IPS DF 6.9 (cell line): ENCODE measurements at places on chromosomes 11 and 22.

- H3K27me3 ChIP-seq, result no peaks in the 10 kb centered on the region
- no peak for DNase-seq
- no peak overlapping the region for H3K27ac ChIP-seq
Observed at GRCh38 chr11:95365348-95365747, 134.3 kb upstream of the SESN3 start.

DNA sequence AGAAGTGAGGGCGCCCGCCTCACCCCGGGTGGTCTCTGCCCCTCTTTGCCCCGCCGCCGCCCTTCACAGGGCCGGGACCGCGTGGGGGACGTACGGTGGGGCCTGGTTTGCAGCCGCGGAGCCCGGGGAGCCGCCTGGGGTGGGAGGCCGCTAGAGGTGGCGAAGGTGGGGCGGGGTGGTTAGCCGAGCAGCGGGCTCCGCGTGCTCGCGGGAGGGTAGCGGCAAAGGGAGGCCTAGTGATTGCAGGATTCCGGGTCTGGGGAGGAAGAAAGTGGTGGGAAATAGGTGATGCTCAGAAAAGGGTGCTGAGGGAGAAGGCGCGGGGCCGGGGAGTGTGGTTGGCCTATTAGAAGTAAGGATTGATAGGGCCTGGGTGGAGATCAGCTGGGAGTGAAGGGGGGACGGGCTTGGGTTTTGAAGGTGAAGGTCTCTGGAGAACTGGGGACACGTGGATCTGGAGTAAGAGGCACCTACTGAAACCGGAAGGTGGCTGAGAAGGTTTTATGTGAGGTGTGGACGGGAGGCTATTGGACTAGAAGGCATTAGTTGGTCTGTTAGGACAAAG, 571 bp downstream of the FAR1 start:
- no peak overlapping the region for H3K27ac ChIP-seq
- no peak for DNase-seq
- H3K36me3 ChIP-seq, result no peaks in the 10 kb centered on the region
- H3K4me3 ChIP-seq, result peak overlapping the region; percentile 70; the same call in 1 of the 2 replicates

- H3K4me1 ChIP-seq, result peaks cover 2% of the 10 kb centered on the region; the same call in 1 of the 2 replicates
- no peak for DNase-seq
- H3K4me3 ChIP-seq, result no peak overlapping the region
- no peaks in the 10 kb centered on the region for H3K36me3 ChIP-seq
- no peak overlapping the region for H3K27ac ChIP-seq
Observed at GRCh38 chr11:84645988-84646694, 981.0 kb downstream of the DLG2 start.

DNA sequence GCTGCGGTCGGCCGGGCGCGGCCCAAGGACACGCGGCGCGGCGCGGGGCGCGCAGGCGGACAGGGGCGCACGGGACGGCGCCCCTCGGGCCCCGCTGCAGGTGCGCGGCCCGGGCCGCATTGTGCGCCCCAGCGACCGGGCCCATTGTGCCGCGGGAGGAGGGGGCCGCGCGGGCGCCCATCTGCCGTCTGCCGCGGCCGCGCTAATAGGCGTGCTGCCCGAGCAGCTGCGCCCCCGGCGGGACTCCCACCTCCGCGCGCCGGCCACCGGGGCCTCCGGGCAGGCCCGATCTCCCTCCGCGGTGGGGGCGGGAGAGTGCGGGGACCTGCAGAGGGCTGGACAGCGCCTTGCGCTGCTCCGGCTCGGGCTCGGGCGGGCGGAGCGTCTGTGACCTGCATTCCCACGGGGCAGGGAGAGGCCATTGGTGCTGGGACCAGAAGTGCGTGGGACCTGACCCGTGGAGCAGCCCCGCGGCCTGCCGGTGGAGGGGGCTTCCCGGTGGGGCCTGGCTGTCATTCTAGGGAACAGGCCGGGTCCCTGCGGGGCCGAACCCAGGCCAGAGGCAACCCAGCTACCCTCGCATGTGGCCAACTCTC, 933 bp downstream of the BRSK2 start:
- peaks cover 7% of the 10 kb centered on the region for H3K4me1 ChIP-seq
- DNase-seq, result no peak
- H3K27ac ChIP-seq, result no peak overlapping the region
- H3K36me3 ChIP-seq, result no peaks in the 10 kb centered on the region; the same call in 1 of the 2 replicates
- peak overlapping the region; percentile 53 for H3K4me3 ChIP-seq
- peaks cover 2% of the 10 kb centered on the region; the same call in 1 of the 2 replicates for H3K27me3 ChIP-seq

DNA sequence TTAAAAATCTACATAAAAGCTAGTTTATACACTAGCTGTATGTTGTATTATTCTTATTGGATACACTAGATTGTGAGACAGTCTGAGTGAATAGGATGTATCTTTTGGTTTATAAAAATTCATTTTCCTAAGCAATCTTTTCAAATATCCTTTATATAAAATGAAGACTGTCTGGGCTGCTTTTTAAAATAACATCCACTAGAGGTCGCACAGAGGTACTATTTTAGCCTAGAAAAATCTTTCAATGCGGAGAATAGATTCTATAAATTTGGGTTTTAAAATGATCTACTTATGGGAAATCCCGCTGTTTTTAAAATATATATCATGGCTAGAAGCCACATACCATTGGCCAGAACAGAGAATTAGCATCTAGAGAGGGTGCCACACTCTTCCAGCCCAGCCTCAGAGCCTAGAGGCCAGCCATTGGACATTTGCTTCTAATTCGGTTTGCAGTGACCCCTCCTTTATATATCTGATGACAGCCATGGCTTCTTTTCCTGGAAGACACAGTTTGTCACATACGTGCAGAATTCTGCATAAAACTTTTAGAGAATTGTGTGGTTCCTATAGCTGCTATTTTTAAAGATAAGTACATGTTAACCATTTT, 7.3 kb downstream of the C11orf97 start:
- H3K4me1 ChIP-seq, result no peaks in the 10 kb centered on the region
- no peaks in the 10 kb centered on the region for H3K27me3 ChIP-seq
- no peak overlapping the region for H3K4me3 ChIP-seq
- DNase-seq, result no peak

- H3K4me3 ChIP-seq, result no peak overlapping the region
- peaks cover 3% of the 10 kb centered on the region; the same call in 1 of the 2 replicates for H3K4me1 ChIP-seq
- H3K27ac ChIP-seq, result no peak overlapping the region
- no peaks in the 10 kb centered on the region for H3K36me3 ChIP-seq
- no peaks in the 10 kb centered on the region for H3K27me3 ChIP-seq
- no peak for DNase-seq
Observed at GRCh38 chr11:27412192-27412691, 49.2 kb upstream of the CCDC34 start.

DNA sequence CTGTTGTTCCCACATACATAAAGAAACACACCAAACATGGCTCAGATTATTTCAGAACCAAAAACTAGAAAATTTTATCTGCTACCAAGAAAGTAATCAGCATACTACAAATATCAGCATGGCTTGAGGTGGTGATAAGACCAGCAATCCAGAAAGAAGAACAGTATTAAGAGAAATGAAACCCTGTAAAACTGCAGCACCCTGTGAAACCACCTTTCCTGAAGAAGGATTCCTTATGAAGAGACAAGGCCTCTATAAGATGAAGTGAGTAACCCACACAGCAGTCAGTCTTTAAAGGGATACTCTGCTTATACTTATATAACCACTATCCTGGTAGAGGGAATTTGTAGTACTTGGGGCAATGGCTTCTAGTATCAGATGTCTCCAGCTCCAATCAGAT, 49.9 kb downstream of the RSF1 start:
- no peak for DNase-seq
- H3K4me3 ChIP-seq, result no peak overlapping the region
- H3K27me3 ChIP-seq, result no peaks in the 10 kb centered on the region
- H3K4me1 ChIP-seq, result no peaks in the 10 kb centered on the region
- no peak overlapping the region for H3K27ac ChIP-seq
- H3K36me3 ChIP-seq, result no peaks in the 10 kb centered on the region

DNA sequence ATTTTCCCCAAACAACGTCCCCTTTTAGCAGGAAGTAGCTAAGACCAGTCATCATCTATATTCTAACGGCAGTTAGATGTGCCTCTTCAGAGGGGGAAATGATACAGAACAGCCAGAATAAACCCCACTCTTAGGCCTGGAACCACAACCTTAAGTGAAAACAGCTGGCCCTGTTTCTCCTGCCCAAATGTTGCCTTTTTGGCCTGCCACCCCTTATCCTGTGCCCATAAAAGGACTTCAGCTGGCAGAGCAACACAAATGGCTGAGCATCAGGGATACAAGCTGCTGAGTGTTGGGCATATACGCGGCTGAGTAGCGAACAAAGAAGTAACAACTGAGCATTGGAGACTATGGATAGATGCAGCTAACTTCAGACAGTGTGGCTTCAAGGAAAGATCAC, 1491.4 kb downstream of the LRRC4C start:
- H3K4me1 ChIP-seq, result no peaks in the 10 kb centered on the region
- H3K36me3 ChIP-seq, result no peaks in the 10 kb centered on the region
- no peak for DNase-seq

- H3K4me1 ChIP-seq, result no peaks in the 10 kb centered on the region
- no peak overlapping the region for H3K27ac ChIP-seq
Observed at GRCh38 chr11:20116825-20117224, 43.5 kb downstream of the DBX1 start.

GRCh38 chr11:76849376-76849775, 11.3 kb upstream of the ACER3 start:
- H3K27me3 ChIP-seq, result no peaks in the 10 kb centered on the region
- H3K27ac ChIP-seq, result no peak overlapping the region
- H3K36me3 ChIP-seq, result no peaks in the 10 kb centered on the region
- H3K4me3 ChIP-seq, result no peak overlapping the region
